ENCODE measurements at places on chromosomes 5 and 9. TPM values are rescaled to one million over a fixed set of nuclear protein-coding genes. Genes with fewer than 3 reads are reported as not detected.

The GM2A gene
- total RNA-seq = 16.9 TPM

The C5 gene
- 11.4 TPM for total RNA-seq

The LRRC70 gene
- total RNA-seq = not detected

The CA9 gene
- 4.3 TPM for total RNA-seq

The CKMT2 gene
- total RNA-seq = not detected

The ZNF474 gene
- total RNA-seq = 0.17 TPM

The RLN2 gene
- total RNA-seq = 0.29 TPM

The SPATA31D3 gene
- not detected for total RNA-seq

The SNAPC3 gene
- 17.6 TPM for total RNA-seq

The SLC6A7 gene
- total RNA-seq = not detected

The NTMT1 gene
- total RNA-seq = 85.6 TPM

The NREP gene
- total RNA-seq = 1.9 TPM

The N4BP3 gene
- total RNA-seq = 0.74 TPM

The ADAMTS6 gene
- 0.10 TPM for total RNA-seq

The SOX30 gene
- total RNA-seq = not detected

The MRNIP gene
- total RNA-seq = 17.0 TPM

The SEMA5A gene
- not detected for total RNA-seq

The DOCK8 gene
- 0.31 TPM for total RNA-seq

The SLC6A18 gene
- total RNA-seq = not detected

The INSL4 gene
- total RNA-seq = 17.9 TPM

The PCDHB7 gene
- total RNA-seq = not detected

The HNRNPH1 gene
- total RNA-seq = 455 TPM

The FOXD4L3 gene
- total RNA-seq = 0.12 TPM

The SREK1 gene
- total RNA-seq = 34.6 TPM

The PTGR1 gene
- 344 TPM for total RNA-seq

The PIP5KL1 gene
- 1.6 TPM for total RNA-seq

The B4GALT1 gene
- total RNA-seq = 195 TPM

The TNFSF8 gene
- not detected for total RNA-seq

The SPATA31D4 gene
- total RNA-seq = not detected

The PPP3R2 gene
- total RNA-seq = not detected

The MYO10 gene
- 36.3 TPM for total RNA-seq

The PCDHB15 gene
- total RNA-seq = 0.09 TPM

The PCDHGA10 gene
- total RNA-seq = 0.03 TPM

The ARL14EPL gene
- total RNA-seq = 0.43 TPM

The CDC25C gene
- total RNA-seq = 9.4 TPM

The FUT7 gene
- 0.06 TPM for total RNA-seq

The OTULIN gene
- total RNA-seq = 22.3 TPM

The ZFP2 gene
- total RNA-seq = 0.06 TPM

The UBQLN1 gene
- 125 TPM for total RNA-seq

The GBGT1 gene
- 2.0 TPM for total RNA-seq

The SLC23A1 gene
- 1.5 TPM for total RNA-seq

The TMEM174 gene
- not detected for total RNA-seq

The QRFP gene
- total RNA-seq = not detected

The TAS2R1 gene
- not detected for total RNA-seq

The STPG3 gene
- not detected for total RNA-seq

The RABGAP1 gene
- 13.4 TPM for total RNA-seq

The HAVCR2 gene
- total RNA-seq = 0.57 TPM

The RGS7BP gene
- total RNA-seq = not detected

The ECSCR gene
- not detected for total RNA-seq

The FCN2 gene
- not detected for total RNA-seq

The ADRB2 gene
- total RNA-seq = 1.6 TPM

Data from A549 treated with Hydrocortisone at 1 μM for 4 hours (cell line).